ENCODE measurements at places on chromosomes 4 and X.

DNA sequence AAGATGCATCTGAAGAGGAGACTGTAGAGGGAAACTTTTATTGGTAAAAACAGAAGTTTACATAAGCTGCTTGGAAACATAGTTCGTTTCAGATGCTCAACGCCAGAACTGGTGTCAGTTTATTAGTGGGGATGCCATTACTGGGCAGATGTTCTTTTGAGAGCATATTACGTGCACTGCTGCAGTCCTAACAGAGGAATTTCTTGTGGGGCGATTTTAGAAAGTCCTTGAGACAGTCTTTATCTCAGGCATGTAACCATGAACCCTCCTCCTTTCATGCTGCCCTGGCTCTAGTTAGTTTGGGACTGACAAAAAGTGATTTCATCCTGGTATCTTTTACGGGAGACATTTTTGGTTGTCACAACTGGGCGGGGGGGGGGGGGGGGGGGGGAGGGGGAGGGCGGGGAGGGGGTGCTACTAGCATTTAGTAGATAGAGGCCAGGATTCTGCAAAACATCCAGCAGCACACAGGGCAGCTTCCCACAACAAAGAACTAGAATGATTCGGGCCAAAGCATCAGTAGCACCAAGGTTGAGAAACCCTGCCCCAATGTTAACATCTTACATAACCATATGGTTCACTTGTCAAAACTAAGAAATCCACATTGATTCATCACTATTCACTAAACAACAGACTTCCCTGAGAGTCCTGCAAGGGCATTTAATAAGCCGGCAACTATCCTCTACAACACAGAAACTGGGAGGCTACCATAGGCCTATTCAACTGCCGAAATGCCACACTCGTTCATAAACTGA is 118.6 kb upstream of the FTHL17 start:
- DNase-seq: no peak

DNA sequence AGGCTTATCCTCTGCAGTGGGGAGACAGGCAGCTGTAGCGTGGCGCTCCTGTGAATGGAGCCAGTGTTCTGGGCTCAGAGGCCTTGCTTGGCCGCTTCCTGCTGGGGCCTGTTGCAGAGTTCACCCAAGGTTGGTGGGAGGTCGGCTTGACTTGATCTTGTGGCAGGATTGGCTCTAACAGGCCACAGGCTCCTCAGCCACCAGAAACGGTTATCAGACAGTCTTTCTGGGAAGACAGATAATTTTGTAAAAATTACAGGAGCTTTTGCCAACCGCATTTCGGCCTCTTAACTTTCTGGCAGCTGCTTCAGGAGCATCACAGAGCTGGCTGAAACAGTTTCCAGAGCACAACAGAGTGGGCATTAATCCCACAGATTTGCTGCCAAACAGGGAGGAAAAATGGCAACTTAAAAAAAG is 66.4 kb downstream of the DIPK2B start:
- DNase-seq: no peak

- DNase-seq: no peak
Observed at GRCh38 chrX:53768451-53768850, 81.9 kb upstream of the HUWE1 start.

GRCh38 chr4:104795264-104795939 is 300.7 kb upstream of the CXXC4 start:
- no peak for DNase-seq

- DNase-seq: no peak
Observed at GRCh38 chrX:23786268-23786815, 3.4 kb downstream of the SAT1 start.

GRCh38 chrX:123350226-123350625 is 166.1 kb downstream of the GRIA3 start:
- no peak for DNase-seq

DNA sequence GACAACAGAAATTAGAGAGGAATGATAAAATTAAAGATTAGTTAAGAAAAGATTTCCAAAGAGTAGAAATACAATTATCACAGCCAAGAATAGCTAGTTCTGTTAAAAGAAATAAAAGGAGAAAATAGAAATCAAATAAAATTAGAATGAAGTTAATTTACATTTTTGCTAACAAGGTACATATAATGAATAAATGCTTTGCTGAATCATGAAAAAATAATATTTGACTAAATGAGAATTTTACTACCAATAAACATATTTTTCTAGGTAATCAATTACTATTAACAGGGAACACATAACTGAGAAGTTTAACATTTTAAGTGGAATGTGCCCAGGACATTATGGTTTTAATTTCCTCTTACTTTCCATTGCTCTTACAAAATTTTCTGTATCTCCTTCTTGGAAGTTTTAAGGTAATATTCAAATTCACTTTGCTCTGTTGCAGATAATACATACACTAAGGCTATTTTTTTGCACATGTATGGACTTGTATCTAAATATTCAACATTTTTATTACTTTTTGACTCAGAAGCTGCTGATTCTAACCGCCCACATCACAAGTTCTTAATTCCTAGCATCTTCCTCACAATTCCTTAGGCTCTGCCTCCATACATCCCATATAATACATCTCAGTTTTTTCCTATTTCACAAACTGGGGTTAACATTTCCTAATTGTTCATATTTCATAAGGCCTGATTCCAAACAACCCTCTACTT is 870.7 kb upstream of the INTU start:
- DNase-seq: no peak

- no peak for DNase-seq
Observed at GRCh38 chrX:19283597-19284339, 60.0 kb upstream of the PDHA1 start.

- DNase-seq: no peak
Observed at GRCh38 chr4:164212714-164213113, 541.2 kb upstream of the SMIM31 start.

DNA sequence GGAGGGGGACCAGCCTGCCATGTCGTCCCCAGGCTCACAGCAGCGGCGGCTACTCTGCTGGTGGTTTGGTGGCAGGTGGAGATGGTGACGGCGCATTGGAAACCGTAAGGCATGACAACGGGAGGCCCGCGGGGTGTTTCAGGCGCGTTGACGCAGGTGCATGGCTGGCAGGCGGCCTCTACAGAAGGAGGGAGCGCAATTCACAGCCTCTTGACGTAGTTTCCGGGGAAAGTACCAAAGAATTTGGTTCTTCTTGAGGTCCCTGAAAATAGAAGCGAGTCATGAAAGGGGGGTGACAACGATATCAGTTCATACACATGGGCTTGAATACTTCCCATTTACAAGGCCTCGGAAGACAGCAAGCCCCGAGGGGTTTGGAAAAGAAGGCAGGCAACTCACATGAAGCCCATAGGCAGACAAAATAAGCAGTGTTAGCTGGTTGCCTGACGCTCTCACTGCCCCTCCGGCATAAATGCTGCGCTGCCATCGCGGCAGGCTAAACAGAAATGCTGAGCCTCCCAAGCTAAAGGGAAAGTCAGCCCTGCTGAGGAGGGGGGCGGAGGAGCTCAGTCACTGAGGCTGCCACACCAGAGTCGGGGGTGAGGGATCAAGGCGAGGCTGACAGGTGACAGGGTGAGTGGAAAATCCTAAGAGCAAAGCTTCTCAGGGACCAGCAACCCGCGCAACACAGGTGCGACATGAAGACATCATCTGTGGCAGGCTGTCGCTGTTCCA is 52.3 kb upstream of the PDLIM3 start:
- DNase-seq: peak; percentile 38

GRCh38 chr4:51851090-51851936 is 8.4 kb downstream of the DCUN1D4 start:
- no peak for DNase-seq

- no peak for DNase-seq
Observed at GRCh38 chr4:932713-933070, 432 bp downstream of the TMEM175 start.

GRCh38 chr4:6180841-6181631 is 19.3 kb downstream of the JAKMIP1 start:
- peak; percentile 83 for DNase-seq

DNA sequence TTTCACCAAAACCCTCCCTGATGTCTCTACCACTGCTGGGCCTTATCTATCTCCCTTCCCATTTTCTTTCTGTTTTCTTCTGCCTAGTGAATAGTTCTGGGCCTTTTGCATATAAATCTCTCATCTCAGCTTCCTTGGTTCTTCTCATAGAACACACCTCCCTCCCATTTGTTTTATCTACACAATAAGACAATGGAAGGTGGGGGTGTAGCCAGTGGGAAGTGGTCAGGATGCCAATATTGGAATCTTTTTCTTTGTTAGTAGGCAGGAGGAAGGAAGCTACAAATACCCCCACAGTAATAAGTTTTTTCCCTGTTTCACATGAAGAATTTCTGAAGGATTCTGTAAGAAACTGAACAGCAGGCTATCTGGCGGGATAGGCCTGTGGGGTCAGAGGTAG is 30.9 kb upstream of the RHOH start:
- DNase-seq: no peak

- DNase-seq: no peak
Observed at GRCh38 chrX:10656214-10656613, 35.8 kb upstream of the MID1 start.

DNA sequence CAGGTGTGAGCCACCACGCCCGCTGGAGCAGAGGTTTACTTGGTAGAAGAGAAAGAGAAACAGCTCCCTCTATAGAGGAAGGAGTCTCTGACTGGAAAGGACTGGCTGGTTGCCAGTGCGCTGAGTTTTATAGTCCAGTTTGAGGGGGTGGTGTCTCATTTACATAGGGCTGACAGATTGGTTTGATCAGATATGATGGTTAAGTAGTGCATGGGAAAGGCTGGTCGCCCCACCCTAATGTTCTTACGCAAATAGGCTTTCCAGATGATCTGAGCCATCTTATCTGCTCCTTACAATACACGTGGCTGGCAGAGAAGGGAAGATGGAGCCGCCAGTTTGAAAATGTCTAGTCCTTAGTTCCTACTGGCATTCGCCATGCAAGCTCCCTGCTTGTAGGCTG is 439.5 kb downstream of the NAF1 start:
- no peak for DNase-seq

DNA sequence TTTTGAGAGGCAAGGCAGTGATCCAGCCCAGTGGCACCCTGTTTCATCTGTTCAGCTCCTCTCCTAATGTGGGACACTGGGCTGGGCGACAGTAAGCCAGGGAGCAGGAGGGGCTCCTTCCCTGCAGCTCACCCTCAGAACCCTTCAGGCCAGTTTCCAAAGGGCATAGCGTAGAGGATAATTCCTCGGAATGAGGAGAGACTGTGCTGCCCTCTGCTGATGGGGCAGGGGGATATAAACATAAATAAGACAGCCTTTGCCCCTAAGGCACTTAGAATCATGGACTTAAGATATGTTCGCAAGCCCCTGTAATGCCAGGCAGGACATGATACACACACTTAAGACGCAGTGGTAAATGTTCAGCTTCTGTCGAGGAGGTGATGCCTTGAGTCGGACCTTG is 27.9 kb upstream of the ZNF185 start:
- DNase-seq: no peak

GRCh38 chr4:98939892-98940298 is 11.0 kb upstream of the EIF4E start:
- no peak for DNase-seq

DNA sequence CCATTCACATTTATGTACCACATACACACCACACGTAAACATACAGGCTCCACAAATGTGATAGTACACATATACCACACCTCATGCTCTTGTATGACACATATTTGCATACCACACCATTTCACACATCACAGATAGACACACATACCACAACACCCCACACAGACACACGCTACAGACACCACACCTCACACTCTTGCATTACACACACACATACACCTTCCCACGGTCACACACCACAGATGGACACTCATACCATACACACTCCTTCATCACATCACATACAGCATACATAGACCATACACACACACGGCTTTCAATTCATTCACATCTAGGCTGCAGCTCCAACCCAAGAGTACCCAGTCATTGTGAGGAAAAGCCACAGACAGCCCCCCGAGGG is 222.5 kb upstream of the RPL34 start:
- no peak for DNase-seq

DNA sequence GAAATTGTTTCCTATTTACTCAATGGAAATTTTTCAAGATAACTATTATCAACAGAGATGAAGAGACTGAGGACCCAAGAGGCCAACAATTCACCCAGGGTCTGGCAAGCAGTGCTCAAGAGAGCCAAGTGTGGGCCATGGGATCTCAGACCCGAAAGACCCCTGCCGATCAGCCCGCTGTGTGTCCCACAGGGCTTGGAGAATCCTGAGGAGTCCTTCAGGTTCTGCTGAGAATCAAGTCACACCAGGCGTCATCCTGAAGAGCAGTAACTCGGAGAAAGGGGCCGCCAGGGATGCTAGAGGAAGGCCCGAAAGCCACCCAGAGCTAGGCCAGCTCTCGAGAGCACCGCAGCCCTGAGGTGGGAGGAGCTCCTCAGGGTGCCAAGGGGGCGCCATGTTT is 48.7 kb downstream of the FGFRL1 start:
- DNase-seq: no peak

- DNase-seq: no peak
Observed at GRCh38 chr4:101987623-101988243, 197.2 kb downstream of the BANK1 start.

DNA sequence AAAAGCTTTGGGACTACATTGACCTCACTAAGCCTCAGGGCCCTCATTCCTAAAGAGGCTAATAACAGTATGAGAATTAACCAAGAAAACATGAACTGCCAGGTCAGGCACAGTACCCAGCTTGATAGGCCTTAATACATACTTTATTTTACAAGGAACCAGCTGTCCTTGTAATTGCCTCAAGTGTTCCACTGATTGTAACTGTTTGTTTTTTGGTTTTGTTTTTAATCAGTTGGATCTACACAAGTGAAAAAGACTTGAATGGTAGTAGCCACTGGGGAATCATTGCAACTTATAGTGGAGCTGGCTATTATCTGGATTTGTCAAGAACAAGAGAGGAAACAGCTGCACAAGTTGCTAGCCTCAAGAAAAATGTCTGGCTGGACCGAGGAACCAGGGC is 35.6 kb downstream of the PKD2 start:
- DNase-seq: no peak

DNA sequence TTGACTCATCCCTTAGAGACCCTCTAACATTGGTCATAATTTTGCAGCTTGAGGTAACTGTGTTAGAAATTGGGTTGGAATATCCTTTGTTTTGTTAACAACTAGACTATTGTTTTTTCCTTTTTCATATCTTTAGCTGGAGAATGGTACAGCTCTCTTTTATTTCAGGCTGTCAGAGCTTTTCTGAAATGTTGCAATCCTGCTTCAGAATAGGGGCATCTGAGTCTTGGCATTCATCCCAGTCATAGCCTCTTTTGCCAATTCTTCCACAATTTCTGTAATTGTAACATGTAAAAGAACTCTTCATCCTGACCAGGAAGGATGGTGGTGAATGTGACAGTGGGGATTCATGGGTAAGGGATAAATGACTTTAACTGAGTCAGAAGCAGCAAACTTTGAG is 128.7 kb downstream of the FHIP1A start:
- DNase-seq: no peak

- DNase-seq: no peak
Observed at GRCh38 chrX:101450961-101451360, 34.3 kb upstream of the ARMCX4 start.

- DNase-seq: no peak
Observed at GRCh38 chr4:113524096-113524495, 237.4 kb downstream of the CAMK2D start.

- DNase-seq: no peak
Observed at GRCh38 chr4:146267826-146268225, 53.5 kb downstream of the REELD1 start.

All from stimulated activated naive CD4-positive, alpha-beta T cell treated with Interleukin-2 at 50 U/mL for 16 hours (primary cell).